Cardiac septum (tissue), 1 donor: ENCODE measurements at places on chromosomes 12 and 14.

- no peak for DNase-seq
Measured at GRCh38 chr12:113374823-113375428, 16.5 kb downstream of the PLBD2 start.

DNA sequence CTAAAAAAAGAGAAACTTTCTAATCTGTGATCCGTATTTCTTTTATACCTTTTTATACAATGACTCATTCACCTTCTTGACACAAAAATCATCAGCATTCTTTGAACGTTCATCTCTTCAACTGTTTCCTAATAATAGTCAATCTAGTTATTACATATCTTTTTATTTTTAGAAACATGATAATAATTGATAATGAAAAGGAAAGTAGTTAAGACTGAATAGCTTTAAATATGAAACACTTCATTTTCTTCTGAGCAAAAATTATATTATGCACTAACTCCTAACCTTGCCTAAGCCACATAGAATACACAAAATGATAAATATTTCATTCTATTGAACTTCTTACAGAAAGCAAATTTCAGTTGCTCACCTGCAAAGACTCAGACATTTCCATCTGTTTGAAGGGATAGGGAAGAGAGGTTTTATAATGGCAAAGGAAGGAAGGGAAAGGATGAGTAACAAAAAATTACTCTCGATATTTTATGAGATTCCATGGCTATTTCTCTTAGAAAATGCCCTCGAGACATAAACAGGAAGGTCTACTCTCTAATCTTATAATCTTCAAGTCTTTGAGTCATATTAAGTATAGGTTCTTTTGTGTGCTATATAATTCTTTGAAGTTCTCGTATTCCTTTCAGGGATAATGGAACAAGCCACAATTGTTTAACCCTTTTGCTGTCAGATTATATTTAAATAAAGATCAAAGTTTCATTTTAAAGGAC, 7.5 kb upstream of the KLHL42 start:
- no peak for DNase-seq

GRCh38 chr14:74077401-74077800, 6.9 kb downstream of the ALDH6A1 start:
- no peak for DNase-seq

DNA sequence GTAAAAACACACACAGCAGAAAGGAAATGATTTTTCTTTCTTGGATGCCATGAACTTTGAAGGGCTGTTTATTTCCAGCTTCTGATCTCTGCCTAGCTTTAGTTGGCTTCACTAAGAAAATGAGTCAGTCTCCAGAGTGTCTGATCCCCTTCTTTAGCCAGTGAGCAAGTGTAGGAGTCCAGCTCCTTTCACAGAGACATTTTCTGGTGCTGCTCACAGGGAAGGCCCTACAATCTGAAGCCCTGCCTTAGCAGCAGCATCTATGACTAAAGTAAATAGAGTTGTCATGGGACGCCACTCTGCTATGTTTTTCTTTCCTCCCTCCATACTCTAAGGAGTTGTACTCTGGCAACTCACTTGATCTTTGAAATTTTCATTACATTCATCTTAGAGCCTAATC, 103.5 kb downstream of the RPAP3 start:
- no peak for DNase-seq

GRCh38 chr12:25115677-25116076, 79.3 kb downstream of the DNAI7 start:
- no peak for DNase-seq

DNA sequence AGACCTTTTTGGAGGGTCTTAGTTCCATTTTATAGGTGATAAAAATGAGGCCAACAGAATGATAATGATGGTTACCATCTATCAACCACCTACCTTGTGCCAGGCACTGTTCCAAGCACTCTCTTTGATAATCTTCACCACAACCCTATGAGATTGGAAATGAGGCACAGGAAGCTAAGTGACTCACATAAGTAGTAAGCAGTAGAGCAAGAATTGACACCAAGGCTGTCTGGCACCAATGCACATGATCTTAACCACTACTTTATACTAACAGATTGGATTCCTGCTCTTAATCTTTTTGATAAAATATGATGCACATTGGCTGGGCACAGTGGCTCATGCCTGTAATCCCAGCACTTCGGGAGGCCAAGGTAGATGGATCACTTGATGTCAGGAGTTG, 91.4 kb downstream of the DRAM1 start:
- DNase-seq = no peak

- DNase-seq = no peak
Measured at GRCh38 chr12:39176356-39176755, 266.6 kb downstream of the KIF21A start.
